ENCODE measurements at places on chromosomes 3 and 15.

DNA sequence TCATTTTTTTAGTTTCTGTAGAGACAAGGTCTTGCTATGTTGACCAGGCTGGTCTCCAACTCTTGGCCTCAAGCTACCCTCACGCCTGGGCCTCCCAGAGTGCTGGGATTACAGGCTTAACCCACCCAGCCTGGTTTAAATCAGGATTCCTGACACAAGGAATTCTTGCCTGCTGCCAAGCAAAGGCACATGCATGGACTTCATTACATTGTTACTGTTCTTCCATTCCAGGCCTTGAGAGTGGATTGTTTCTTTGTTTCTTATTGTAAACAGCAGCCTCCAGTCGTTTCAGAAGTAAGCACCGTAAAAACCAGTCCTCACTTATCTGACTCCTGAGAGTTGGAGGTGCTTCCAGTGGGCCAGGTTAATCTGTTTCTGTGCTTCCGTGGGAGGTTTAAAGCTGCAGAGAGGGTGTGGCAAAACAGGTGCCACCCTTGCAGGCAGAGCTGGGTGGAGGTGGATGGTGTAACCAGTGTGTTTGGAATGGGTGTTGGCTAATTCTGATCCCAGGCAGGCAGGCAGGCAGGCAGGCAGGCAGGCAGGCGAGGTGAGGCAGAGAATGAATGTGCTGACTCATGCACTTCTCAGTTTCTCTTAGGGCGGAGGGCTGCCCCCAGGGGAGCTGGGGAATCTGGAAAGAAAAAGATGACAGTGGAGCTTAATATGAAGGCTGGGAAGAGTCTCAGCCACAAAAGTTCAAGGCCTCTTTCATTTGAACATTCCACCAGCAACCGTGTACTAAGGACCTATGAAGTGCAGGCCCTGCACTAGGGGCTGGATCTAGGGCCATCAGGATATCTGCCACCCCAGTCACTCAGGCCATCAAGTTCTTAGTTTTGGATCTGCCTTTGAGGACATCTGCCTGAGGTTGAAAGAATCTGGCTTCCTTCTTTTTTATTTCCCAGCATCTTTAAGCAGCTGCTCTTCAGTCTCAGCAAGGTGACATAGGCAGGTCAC lies 37.0 kb upstream of the CDCP1 start:
- DNase-seq: peak; percentile 55

GRCh38 chr3:111582120-111582474 lies 13.0 kb downstream of the ZBED2 start:
- DNase-seq: peak; percentile 96

- DNase-seq: no peak
Measured at GRCh38 chr3:12955651-12956315, 114.4 kb upstream of the RPL32 start.

DNA sequence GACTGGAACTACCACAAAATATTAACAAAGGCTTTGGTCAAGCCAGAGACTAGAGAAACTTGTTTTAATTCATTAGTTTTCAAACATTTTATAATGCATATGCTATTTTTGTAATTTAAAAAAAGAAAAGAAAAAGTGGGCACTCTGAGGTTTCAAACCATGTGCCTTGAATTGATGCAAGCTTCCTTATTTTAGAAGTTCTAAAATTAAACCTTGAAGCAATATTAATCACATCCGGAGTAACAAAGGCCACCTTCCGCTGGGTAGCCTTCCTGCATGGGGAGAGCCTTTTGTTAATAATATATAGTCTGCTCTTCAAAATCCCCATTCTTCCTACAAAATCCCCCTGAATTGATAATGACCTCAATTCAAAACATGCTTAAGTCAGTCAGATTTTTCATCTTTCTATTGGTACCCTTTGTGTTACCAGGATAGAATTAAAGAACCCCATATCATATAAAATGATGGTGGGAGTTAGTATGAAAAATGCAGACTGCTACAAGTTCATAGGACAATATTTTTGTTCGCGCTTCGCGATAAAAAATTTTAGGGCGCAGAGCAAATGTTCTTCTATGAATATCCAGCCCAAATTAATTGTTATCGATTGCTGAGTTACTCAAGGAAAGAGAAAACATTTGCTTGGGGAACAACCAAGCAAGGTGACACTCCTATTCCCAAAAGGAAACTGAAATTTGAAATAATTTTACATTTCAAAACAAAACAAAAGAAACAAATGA lies 30.6 kb downstream of the LDHAL6B start:
- no peak for DNase-seq

DNA sequence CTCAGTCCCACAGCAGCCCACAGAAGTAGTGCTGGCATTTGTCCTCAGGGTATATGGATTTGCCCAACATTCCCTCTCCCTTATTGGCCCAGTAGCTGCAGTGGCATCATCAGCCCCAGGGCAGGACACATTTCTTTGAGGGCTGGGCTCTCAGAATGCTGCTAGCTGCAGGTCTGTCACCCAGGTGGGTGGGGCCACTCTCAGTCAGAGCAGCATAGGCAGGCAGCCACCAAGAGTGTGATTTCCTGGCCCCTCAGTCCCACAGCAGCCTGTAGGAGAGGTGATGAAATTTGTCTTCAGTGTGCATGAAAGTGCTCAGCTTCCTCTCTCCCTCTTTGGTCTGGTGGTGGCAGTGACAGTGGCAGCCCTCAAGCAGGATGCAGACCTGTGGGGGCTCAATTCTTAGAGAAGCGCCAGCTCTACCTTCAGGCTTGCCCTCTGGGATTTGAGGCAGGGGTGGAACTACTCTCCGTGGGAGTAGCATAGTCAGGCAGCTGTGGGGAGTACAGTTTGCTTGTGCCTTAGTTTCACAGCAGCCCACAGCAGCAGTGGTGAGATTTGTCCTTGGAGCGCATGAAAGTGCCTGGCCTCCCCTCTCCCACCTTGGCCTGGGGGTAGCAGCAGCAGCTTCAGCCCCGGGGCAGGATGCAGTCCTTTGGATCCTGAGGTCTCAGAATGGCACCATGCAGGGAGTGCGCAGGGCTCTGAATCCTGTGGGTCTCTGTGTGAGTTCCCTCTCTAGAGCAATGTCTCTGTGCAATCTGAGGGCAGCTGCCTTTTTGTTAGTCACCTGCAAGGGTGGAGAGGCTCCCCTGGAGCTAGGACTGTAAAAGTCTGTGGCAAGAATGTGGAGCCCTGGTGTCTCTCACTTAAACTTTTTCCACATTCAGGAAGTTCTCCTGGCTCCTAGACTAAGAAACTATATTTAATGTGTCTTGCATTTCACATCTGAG lies 1229.1 kb downstream of the ROBO2 start:
- no peak for DNase-seq

DNA sequence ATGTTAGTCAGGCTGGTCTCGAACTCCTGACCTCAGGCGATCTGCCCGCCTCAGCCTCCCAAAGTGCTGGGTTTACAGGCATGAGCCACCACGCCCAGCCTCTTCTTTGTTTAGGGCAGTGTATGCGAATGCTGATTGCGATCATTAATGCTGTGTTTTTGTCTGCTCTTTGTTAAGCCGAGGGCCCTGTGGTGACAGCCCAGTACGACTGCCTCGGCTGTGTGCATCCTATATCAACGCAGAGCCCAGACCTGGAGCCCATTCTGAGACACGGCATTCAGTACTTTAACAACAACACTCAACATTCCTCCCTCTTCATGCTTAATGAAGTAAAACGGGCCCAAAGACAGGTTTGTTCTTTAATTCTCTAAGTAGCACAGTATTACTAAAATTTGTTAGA lies 7.8 kb downstream of the KNG1 start:
- no peak for DNase-seq

- peak; percentile 57 for DNase-seq
Measured at GRCh38 chr3:143901105-143901504, 52.8 kb upstream of the SLC9A9 start.

- DNase-seq: no peak
Measured at GRCh38 chr3:57661404-57661803, 31.5 kb downstream of the DENND6A start.

- DNase-seq: peak; percentile 33
Measured at GRCh38 chr3:115062412-115062956, 84.6 kb downstream of the ZBTB20 start.

DNA sequence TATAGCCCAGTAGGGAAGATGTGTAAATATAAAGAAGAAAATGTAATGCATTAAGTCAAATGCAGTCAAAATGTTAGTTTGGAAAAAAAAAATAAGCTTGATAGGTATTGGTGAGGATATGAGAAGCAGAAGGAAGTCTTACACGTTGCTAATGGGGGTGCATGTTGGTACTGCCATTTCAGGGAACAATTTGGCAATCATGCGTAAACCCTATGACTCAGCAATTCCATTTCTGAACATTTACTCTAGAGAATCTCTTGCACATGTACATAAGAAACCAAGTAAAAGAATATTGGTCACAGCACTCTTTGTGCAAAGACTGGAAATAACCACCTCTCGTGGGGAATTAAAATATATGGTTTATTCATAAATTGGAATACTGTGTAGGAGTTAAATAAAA lies 35.5 kb upstream of the TIMP4 start:
- DNase-seq: peak; percentile 10

GRCh38 chr3:127166501-127167065 lies 26.3 kb upstream of the PRR23E start:
- no peak for DNase-seq

DNA sequence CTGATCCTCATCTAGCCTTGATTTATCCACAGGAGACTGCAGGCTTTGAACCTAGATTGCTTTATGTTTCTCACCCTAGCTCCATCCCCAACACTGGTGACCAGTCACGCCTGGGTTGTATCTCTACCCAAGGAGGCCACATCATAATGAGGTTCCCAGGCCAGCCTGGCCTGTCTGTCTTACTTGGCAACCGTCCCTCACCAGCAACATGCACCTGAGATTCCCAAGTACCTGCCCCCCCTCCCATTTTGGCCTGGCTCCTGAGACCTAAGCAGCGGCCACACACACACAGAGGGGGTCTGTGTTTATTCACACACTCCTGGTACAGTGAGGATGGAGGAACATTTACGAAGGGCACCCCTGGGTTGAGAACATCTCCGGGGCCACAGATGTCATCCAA lies 2.4 kb downstream of the CAMK2N2 start:
- no peak for DNase-seq

- no peak for DNase-seq
Measured at GRCh38 chr3:10442151-10442795, 63.1 kb downstream of the ATP2B2 start.

DNA sequence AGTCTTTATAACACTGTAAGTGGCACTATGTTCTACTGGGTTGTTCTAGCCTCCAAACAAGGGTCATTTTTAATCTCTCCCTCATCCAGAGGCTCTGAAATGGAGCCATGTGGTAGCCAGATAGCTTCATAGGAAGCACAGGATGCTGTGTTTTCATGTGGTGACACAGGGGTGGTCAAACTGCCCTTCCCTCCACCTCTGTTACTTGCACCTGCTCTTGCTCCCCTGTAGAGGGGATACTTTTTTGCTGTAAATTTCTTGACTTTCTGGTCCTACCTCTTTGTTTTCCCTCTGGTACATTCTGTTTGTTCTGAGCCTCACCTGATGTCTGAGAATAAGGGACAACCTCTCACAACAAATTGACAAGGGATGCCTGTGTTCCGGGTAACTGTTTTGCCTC lies 76.8 kb downstream of the EPHB1 start:
- DNase-seq: no peak

DNA sequence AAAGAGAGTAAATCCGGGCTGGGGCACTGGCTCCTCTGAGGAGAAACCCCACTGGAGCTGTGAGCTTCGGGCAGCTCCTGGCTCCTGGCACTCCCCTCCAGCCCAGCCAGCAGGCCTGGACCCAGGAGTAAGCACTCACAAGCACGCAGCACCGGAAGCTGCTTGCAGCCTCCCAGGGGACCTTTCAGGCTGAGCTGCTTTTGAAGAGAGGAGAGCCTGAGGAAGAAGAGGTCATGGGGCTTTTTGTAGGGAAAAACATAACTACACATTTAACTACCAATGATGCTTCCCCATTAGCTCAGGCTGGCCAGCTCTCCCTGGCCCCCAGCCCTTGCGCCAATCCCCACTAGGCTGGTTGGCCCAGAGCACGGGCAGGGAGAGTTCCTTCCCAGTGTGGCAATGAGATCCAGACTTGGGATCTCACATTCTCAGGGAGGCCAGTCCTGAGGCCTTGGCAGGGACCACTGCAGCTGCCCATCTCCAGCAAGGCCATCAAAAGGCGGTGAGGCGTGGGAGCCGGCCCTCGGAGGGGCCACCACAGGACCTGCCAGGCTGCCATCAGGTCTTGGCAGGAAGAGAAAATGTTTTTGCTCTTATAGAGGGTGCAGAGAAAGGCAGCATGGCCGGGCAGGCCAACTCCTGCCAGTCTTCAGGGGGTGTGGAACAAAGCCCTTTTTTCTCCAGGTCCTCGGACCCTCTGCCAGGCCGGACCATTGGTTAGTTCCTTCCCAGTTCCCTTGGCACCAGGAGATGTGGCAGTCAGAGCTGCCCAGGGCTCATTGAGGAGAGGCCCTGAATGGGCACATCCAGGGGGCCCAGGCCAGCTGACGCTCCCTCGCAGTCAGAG lies 41.5 kb upstream of the MFGE8 start:
- DNase-seq: no peak

GRCh38 chr3:129116482-129116946 lies 5.1 kb downstream of the RAB43 start:
- no peak for DNase-seq

DNA sequence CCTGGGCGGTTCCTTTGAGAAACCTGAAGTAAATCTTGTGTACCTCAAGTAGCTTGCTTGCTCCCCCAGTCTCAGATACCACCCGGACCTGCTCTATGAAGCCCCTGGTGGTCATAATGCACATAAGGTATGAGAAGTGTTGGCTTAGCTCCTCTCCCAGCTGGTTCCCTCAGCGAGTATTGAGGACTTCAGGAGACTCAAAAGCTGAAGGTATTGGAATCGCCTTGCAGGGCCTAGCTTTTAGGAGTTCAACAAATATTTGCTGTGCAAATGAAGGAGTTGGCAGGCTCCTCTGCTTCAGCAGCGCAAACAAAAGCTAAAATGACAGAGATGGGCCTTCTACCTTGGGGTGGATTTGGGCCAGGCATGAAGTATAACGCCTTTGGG lies 1.7 kb downstream of the CMTM8 start:
- no peak for DNase-seq
